Activated T-cell treated with anti-CD3 and anti-CD28 coated beads, Interleukin-2, amount 50 U/mL, for 72 hours (primary cell): ENCODE measurements at places on chromosomes 3 and 15. TPM values are rescaled to one million over a fixed set of nuclear protein-coding genes. Genes with fewer than 3 reads are reported as not detected.

Gene CCR3
- not detected for total RNA-seq

Gene CHRD
- not detected for total RNA-seq

Gene SEMA3G
- total RNA-seq, result 0.16 TPM

Gene SI
- total RNA-seq, result not detected

Gene ANKRD63
- total RNA-seq, result not detected

Gene GOLGA6D
- not detected for total RNA-seq

Gene PRSS50
- total RNA-seq, result 0.07 TPM

Gene CHDH
- 0.69 TPM for total RNA-seq

Gene ACSBG1
- total RNA-seq, result 0.32 TPM

Gene UBAP1L
- total RNA-seq, result 5.2 TPM

Gene SLC28A2
- total RNA-seq, result not detected

Gene TMEM207
- not detected for total RNA-seq

Gene TEX55
- total RNA-seq, result not detected

Gene HOMER2
- total RNA-seq, result 10.9 TPM

Gene TRPC1
- total RNA-seq, result 9.4 TPM

Gene PP2D1
- not detected for total RNA-seq

Gene IL17RD
- 0.07 TPM for total RNA-seq

Gene CCDC33
- not detected for total RNA-seq

Gene GOLGA6L7
- not detected for total RNA-seq

Gene MESP1
- total RNA-seq, result 2.4 TPM

Gene TUSC7
- total RNA-seq, result not detected

Gene SLC28A1
- not detected for total RNA-seq

Gene CHRNA3
- total RNA-seq, result not detected

Gene CGGBP1
- 139 TPM for total RNA-seq

Gene VIPR1
- total RNA-seq, result 6.6 TPM

Gene MESP2
- not detected for total RNA-seq

Gene B3GALNT1
- 1.9 TPM for total RNA-seq

Gene SCAANT1
- not detected for total RNA-seq

Gene ZNF385D
- not detected for total RNA-seq

Gene CCDC39
- not detected for total RNA-seq

Gene PLAAT1
- not detected for total RNA-seq
